ENCODE measurements at places on chromosomes 4 and X. TPM values are rescaled to one million over a fixed set of nuclear protein-coding genes. Genes with fewer than 3 reads are reported as not detected.

NXF2 gene
- total RNA-seq, result not detected

DNA sequence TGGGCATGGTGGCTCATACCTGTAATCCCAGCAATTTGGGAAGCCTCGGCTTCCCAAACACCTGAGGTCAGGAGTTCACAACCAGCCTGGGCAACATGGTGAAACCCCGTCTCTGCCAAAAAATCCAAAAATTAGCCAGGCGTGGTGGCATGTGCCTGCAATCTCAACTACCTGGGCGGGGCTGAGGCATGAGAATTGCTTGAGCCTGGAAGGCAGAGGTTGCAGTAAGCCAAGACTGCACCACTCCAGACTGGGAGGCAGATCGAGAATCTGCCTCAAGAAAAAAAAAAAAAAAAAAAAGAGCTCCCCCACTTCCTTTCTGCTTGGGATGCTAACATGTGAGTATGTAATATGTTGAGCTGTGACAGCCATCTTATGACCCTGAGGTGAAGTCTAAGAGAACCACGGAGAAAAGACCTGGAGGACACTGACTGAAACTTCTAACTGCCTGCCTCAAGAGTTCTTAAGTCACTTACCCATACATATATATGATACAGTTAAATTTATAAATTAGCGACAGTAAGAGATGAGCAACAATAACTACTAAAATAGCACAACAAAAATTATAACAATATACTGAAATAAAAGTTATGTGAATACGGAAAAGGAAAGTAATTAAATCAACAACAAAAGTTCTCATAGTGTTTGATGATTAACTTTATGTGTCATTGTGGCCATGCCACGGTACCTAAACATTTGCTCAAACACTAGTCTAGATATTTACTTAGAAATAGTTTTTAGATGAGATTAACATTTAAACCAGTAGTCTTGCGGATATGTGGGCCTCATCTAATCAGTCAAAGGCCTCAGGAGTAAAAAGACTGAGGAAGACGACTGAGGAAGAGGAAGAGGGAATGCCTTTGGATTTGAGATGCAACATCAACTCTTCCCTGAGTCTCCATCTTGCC, 178.3 kb downstream of the OPHN1 start:
- H3K4me1 ChIP-seq, result no peaks in the 10 kb centered on the region
- no peak overlapping the region for H3K4me3 ChIP-seq
- no peak for DNase-seq
- H3K27me3 ChIP-seq, result no peaks in the 10 kb centered on the region
- no peak overlapping the region for H3K27ac ChIP-seq

PAGE4 gene
- not detected for total RNA-seq

DNA sequence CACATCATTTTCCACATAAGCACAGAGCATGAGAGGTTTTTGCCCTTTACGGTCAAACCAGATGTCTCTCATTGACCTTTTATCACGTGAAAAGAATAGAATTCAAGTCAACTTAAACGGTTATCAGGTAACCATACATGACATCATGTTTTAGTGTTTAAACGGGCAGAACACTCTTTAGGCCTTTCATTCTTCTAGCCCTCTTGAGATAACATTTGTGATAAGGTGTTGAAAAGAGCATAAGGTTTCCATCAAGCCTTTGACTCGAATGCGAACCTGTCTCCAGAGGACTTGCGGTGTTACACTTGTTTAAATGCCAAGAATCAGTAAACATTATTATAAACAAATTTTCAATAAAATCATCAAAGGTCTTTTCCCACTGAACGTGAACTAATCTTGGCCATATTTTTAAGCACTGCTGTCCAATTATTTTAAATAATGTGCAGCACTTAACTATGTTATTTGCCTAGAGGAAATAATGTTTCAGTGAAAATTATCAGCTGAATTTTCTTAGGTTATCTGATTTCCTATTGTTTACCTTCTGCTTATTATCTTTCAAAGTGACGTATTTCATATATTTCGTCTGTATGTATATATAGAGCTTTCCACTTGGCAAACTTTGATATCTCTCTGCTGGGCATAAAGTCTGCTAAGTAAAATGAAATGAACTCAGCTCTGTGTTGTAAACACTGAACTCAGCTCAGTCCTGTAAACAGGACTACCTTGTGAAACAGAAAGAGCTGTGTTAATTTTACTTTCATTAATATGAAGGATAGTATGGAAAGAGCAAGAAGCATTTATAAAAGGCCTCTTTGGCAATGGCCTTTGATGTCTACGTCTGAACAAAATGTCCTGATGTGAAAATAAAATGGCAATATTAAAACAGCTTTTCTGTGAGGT, 33.3 kb downstream of the TENM3 start:
- H3K36me3 ChIP-seq, result no peaks in the 10 kb centered on the region
- H3K4me3 ChIP-seq, result no peak overlapping the region
- no peak overlapping the region for H3K27ac ChIP-seq

GRCh38 chr4:152357206-152357605, 178.7 kb downstream of the FBXW7 start:
- H3K4me3 ChIP-seq, result no peak overlapping the region
- no peak overlapping the region for H3K27ac ChIP-seq
- H3K4me1 ChIP-seq, result peaks cover 5% of the 10 kb centered on the region

MAGEB2 gene
- not detected for total RNA-seq

DNA sequence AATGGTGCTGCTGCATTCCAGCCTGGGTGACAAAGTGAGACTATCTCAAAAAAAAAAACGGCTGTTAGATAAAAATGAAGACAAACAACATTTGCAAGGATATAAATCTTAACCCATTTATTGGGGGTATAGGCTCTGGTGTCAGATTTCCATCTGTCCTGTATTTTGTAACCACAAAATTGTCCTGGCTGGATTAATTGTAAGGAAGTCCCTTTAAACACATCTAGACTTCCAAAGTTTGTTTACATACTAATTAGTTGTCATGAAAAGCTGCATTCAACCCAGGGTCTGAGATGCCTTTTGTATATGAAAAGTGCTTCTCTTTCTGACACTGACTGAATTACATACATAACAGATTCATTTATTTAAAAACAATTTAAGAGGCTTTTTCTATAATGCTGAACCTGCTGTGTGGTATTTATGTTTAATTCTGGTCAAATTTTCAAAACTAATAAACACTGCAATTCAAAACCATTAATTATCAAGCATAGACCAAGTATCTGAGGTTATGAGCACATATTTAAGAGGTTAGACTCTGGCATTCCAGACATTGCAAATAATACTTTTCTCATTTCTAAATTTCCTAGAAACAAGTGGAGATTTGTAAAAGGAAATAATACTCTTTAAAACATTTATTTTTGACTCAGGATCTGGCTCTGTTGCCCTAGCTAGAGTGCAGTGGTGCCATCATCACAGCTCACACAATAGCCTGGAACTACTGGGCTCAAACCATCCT, 17.5 kb upstream of the UGDH start:
- no peak overlapping the region for H3K27ac ChIP-seq
- no peaks in the 10 kb centered on the region for H3K4me1 ChIP-seq
- DNase-seq, result no peak
- no peaks in the 10 kb centered on the region for H3K36me3 ChIP-seq
- no peaks in the 10 kb centered on the region for H3K27me3 ChIP-seq
- no peak overlapping the region for H3K4me3 ChIP-seq

DNA sequence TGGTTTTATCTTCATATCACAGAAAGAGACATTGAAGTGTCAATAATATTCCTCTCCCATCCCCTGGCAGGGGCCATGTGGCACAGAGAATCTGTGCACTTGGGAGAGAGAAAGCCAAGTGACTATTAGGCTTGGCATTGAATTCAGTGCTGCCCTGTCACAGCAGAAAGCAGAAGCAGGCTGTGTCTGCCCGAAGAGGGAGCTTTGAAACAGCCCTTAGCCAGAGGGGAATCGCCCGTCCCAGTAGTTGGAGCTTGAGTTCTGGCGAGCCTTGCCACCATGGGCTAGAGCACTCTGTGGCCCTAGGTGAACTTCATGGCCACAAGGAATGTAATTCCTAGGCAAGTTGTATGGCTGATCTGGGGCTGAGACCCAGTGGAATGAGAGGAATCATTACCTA, 282.5 kb upstream of the PCDH10 start:
- no peak for DNase-seq
- H3K4me1 ChIP-seq, result no peaks in the 10 kb centered on the region
- H3K36me3 ChIP-seq, result no peaks in the 10 kb centered on the region
- H3K27me3 ChIP-seq, result no peaks in the 10 kb centered on the region
- no peak overlapping the region for H3K4me3 ChIP-seq

DNA sequence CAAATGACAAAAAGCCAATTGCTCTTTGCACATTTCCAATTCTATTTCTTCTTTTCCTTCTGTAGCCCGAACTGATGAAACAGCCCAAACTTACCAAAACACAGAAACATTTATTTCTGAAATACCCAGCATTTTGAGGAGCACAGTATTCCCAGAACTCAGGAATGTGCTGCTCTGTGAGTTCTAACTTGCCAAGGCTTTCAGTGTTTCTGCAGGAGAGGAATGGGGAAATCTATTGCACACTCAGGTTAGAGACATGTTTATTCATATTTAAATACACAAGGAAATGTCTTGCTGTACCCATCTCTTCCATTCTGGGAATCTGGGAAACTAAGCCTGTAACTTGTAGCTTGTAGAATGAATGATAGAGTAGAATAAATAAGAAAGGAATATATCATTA, 10.7 kb downstream of the TMPRSS11D start:
- no peak for DNase-seq
- no peaks in the 10 kb centered on the region for H3K27me3 ChIP-seq
- no peaks in the 10 kb centered on the region for H3K4me1 ChIP-seq
- H3K27ac ChIP-seq, result no peak overlapping the region
- H3K4me3 ChIP-seq, result no peak overlapping the region
- no peaks in the 10 kb centered on the region for H3K36me3 ChIP-seq

FAAH2 gene
- 2.4 TPM for total RNA-seq

DNA sequence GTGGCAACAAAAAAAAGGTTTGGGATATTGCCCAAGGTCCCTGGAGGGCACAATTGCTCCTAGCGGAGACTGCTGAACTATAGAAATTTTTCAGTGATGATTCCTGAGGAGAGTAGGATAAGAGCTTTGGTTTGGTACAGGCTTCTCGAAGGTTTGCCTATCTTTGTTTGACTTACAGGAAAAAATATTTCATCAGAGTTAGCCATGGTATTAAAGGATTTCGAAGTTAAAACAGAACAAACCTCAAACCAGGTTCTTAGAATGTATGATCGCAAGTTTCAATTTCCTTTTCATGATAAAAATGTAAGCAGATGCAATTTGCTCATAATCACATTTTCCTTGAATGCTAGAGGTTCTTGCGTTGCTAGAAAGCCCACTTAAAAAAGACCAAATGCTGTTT, 1.7 kb downstream of the EGFL6 start:
- H3K27me3 ChIP-seq, result peaks cover 4% of the 10 kb centered on the region
- no peaks in the 10 kb centered on the region for H3K4me1 ChIP-seq
- no peak overlapping the region for H3K27ac ChIP-seq
- H3K4me3 ChIP-seq, result no peak overlapping the region

KCNIP4 gene
- total RNA-seq, result not detected

GRCh38 chr4:146335763-146336409, 121.5 kb downstream of the REELD1 start:
- H3K27me3 ChIP-seq, result no peaks in the 10 kb centered on the region
- H3K4me3 ChIP-seq, result no peak overlapping the region
- no peaks in the 10 kb centered on the region for H3K36me3 ChIP-seq

DNA sequence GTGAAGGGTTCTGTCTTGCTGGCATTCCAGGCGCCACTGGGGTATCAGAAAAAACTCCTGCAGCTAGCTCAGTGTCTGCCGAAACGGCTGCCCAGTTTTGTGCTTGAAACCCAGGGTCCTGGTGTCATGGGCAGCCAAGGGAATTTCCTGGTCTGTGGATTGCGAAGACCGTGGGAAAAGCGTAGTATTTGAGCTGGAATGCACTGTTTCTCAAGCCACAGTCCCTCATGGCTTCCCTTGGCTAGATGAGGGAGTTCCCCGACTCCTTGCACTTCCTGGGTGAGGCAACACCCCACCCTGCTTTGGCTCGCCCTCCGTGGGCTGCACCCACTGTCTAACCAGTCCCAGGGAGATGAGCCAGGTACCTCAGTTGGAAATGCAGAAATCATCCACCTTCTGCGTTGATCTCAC, 40.1 kb downstream of the NOP14 start:
- H3K27me3 ChIP-seq, result no peaks in the 10 kb centered on the region
- H3K36me3 ChIP-seq, result peaks cover 24% of the 10 kb centered on the region
- DNase-seq, result no peak
- H3K4me1 ChIP-seq, result peaks cover 23% of the 10 kb centered on the region
- H3K4me3 ChIP-seq, result no peak overlapping the region
